ENCODE measurements at places on chromosomes 12 and 14. TPM values are rescaled to one million over a fixed set of nuclear protein-coding genes. Genes with fewer than 3 reads are reported as not detected.

GUCY2C gene
- not detected for total RNA-seq

RTN1 gene
- 11.5 TPM for total RNA-seq

PRPH gene
- 19.7 TPM for total RNA-seq

BHLHE41 gene
- 6.3 TPM for total RNA-seq

CLEC2A gene
- total RNA-seq = not detected

KRT6C gene
- not detected for total RNA-seq

MEG3 gene
- total RNA-seq = 28.0 TPM

NPFF gene
- total RNA-seq = not detected

C12orf54 gene
- total RNA-seq = not detected

SPX gene
- 0.68 TPM for total RNA-seq

NEUROD4 gene
- total RNA-seq = not detected

TOGARAM1 gene
- total RNA-seq = 27.1 TPM

SLC35E3 gene
- 3.5 TPM for total RNA-seq

GPR132 gene
- total RNA-seq = 2.1 TPM

TMEM263 gene
- total RNA-seq = 45.7 TPM

GARIN6 gene
- not detected for total RNA-seq

WNT1 gene
- not detected for total RNA-seq

SYCP3 gene
- total RNA-seq = not detected

IL23A gene
- not detected for total RNA-seq

FGF23 gene
- total RNA-seq = not detected

ITGA7 gene
- 214 TPM for total RNA-seq

FAM90A1 gene
- total RNA-seq = not detected

USP44 gene
- 3.5 TPM for total RNA-seq

PIANP gene
- total RNA-seq = 0.36 TPM

PRKD1 gene
- total RNA-seq = 25.7 TPM

RAD9B gene
- 0.55 TPM for total RNA-seq

CCDC196 gene
- total RNA-seq = not detected

IFNG-AS1 gene
- not detected for total RNA-seq

SERPINA12 gene
- not detected for total RNA-seq

HNRNPA1 gene
- total RNA-seq = 657 TPM

TMEM52B gene
- not detected for total RNA-seq

SLC11A2 gene
- 25.0 TPM for total RNA-seq

PRR4 gene
- total RNA-seq = 0.68 TPM

MUCL1 gene
- not detected for total RNA-seq

MANSC4 gene
- total RNA-seq = not detected

MNAT1 gene
- 38.5 TPM for total RNA-seq

DHH gene
- not detected for total RNA-seq

C12orf60 gene
- total RNA-seq = 1.1 TPM

ASIC1 gene
- 3.5 TPM for total RNA-seq

CCDC88C gene
- total RNA-seq = 1.1 TPM

SERPINA3 gene
- total RNA-seq = 97.8 TPM

PRH2 gene
- 1.2 TPM for total RNA-seq

LRRIQ1 gene
- total RNA-seq = 0.33 TPM

DAO gene
- not detected for total RNA-seq

CPNE6 gene
- 3.3 TPM for total RNA-seq

AMN gene
- not detected for total RNA-seq

MDGA2 gene
- 0.36 TPM for total RNA-seq

RD3L gene
- total RNA-seq = not detected

VWF gene
- 36.7 TPM for total RNA-seq

LPAR5 gene
- 0.27 TPM for total RNA-seq

PRB2 gene
- not detected for total RNA-seq

IFNG gene
- not detected for total RNA-seq

PRPF40B gene
- total RNA-seq = 15.3 TPM

MAGOHB gene
- 14.7 TPM for total RNA-seq
